ENCODE measurements at places on chromosomes 6 and 20.

DNA sequence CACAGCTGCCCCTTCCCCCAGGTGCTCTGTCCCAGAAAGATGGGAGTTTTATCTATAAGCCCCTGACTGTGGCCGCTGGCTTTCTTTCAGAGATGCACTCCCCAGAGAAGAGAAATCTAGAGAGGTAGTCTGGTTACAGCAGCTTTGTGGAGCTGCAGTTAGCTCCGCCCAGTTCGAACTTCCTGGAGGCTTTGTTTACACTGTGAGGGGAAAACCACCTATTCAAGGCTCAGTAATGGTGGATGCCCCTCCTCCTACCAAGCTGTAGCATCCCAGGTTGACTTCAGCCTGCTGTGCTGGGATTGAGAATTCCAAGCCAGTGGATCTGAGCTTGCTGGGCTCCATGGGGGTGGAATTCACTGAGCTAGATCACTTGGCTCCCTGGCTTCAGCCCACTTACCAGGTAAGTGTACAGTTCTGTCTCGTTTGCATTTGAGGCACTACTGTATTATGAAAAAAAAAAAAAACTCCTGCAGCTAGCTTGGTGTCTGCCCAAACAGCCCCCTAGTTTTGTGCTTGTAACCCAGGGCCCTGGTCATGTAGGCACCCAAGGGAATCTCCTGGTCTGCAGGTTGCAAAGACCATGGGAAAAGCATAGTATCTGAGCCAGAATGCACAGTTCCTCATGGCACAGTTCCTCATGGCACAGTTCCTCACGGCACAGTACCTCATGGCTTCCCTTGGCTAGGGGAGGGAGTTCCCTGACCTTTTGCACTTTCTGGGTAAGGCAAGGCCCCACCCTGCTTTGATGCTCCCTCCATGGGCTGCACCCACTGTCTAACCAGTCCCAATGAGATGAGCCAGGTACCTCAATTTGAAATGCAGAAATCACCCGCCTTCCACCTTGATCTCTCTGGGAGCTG is 275.0 kb downstream of the CENPW start:
- DNase-seq, result no peak

GRCh38 chr6:135439549-135439948 is 58.0 kb downstream of the AHI1 start:
- DNase-seq, result no peak

GRCh38 chr20:59165396-59165795 is 1.8 kb downstream of the ZNF831 start:
- no peak for DNase-seq

GRCh38 chr6:161274488-161274858 is 612 bp upstream of the AGPAT4 start:
- DNase-seq, result no peak

DNA sequence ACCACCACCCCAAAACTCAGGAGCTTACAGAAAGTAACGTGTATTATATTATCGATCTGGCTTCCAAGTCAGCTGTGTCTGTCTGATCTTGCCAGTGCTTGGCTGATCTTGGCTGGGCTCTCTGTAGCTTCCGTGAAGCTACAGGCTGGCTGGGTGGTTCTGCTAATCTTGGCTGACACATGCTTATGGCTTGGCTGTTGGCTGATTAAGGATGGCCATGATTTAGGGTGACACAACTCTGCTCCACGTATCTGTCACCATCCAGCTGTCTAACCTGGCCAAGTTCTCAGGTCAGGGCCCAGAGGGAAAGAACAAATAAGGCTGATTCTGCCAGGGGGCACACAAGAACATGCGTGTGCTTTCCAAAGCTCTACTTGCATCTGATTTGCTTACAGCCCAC is 64.7 kb upstream of the PRL start:
- DNase-seq, result no peak

DNA sequence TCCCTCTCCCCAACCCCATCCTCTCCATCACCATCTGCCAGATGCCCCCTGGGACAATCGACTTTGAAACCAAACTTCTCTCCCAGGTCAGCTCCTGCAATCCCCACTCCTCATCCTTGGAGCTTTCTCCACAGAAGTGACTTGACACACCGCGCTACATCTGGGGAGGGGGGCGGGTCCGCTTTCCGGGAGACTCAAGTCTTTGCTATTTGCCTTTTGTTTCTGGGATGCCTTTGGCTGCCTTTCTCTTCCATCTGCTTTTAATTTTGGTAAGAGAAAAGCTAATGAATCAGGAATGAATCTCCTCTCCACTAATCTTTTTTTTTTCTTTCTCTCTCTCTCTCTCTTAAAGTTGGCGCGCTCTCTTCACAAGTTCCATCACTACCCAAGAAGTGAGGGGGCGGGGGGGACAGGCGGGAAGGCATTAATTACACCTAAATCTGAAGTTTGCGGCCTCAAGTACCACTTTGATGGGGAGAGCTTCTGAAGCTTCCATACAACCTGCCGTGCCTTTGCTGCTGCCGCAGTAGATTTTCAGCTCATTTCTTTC is 664 bp upstream of the TPBG start:
- DNase-seq, result peak; percentile 26

- peak; percentile 38 for DNase-seq
These were observed 39.8 kb upstream of the HBS1L start for GRCh38 chr6:135094403-135094821.

DNA sequence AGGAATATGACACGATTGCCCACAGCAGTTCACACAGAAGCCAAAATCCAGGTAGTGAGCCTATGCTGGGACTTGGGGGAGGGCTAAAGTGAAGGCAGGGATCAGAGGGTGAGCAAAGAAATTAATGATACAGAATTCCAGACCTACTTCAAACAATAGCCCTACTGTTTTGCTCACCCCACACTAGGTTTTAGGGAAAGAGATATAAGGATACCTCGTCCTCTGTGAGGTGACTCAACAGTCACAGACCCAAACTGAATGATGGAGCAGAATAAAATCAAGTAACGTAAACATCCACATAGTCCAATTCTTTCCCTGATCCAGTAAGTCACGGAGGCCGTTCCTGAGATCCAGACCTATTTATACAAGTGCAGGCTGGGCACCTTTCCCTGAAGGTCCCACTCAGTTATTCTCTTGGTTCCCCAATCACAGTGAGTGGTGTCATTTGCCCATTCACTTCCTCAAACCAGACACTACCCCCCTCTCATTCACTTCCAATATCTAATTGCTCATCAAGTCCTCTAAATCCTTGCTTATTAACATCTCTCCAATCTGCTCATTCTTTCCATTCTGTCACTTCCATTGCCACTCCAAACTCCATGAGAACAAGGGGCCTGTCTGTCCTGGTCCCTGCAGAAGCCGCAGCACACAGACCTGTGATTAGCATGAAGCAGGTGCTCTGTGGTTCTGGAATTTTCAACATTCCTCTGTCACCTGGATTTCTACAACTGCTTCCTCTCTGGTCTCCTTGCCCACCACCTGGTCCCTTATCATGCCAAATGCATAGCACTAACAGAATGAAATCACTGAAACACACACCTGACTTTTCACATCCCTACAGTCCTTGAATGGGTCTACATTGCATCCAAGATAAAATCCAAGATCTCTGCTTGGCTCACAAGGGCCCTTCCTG is 55.9 kb downstream of the ATXN1 start:
- no peak for DNase-seq

- no peak for DNase-seq
These were observed 5.3 kb downstream of the LINC00237 start for GRCh38 chr20:21100578-21101452.

DNA sequence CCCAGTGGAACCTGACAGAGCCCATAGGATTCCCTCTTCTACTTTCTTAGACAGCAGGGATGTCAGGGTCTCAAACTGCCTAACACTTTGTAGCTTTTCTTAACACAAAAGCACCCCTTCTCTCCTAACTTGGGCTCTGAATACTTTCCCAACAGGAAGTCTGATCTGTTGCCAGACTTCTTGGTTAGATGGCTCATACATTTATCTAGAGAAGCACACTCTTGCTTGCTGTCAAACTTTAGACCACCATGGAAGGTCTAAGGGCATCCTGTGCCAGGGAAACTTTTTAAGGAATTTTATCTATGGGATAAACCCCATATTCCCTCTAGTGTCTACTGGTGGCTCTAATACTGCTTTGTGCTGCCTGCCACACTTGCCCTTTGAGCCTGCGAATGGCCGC is 3.3 kb upstream of the C6orf136 start:
- no peak for DNase-seq

GRCh38 chr20:29790510-29790909 is 1467.0 kb upstream of the DEFB115 start:
- no peak for DNase-seq

DNA sequence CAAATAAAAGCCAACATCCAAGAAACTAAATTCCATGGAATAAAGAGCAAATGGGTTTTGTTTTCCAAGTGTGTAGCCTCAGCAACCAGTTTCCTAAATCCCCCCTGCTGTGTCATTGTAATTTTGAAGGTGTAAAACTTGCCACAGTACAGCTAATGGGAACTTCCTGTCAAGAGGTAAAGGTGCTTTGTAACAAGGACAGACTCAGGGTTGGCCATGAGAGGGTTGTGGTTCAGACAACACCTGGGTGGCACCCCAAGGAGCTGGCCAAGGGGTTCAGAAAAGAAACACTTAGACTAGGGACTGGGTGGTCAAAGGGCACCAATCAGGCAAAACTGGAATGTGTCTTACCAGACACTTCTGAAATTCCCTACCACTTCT is 52.4 kb upstream of the LYRM2 start:
- DNase-seq, result no peak

DNA sequence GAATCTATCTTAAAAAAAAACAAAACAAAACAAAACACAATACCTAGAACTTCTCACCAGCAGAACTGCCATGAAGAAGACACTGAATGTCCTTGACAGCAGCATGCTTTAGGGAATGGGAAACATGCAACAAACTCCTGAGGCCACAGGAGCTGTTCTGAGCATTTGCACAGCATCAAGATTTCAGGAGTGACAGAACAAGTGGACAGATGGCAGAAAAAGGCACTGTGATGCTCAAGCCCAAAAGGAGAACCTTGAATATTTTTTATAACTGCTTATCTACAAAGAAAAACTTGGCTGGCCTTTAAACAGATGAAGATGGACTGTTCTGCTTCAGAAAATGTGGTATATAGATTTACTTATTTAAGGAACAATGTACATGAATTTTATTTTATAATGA is 158.9 kb downstream of the RALGAPA2 start:
- no peak for DNase-seq

DNA sequence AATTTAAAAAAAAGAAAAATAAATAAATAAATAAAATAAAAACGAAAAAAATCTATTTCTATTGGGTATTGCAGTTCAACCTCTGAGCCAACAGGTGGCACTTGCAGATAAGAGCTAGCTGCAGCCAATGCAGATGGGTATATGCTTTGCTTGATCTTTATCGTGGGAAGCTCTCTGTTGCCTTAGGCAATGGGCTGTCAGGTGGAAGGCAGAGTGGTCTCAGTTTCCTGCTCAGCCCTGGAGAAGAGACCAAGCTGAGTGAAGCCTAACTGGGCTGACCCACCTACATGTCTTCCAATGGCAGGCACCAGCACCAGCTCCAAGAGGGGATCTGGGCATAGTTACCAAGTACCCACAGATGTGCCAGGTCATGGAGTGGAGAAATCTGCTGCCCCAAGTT is 95.0 kb downstream of the AK9 start:
- DNase-seq, result peak; percentile 8

GRCh38 chr6:140641412-140641811 is 1267.0 kb upstream of the CITED2 start:
- no peak for DNase-seq

GRCh38 chr20:59455402-59456341 is 148.7 kb upstream of the PHACTR3 start:
- DNase-seq, result peak; percentile 64

- DNase-seq, result no peak
These were observed 460.5 kb upstream of the ARID1B start for GRCh38 chr6:156316583-156317125.

GRCh38 chr20:60862601-60863000 is 389.5 kb upstream of the CDH4 start:
- no peak for DNase-seq

DNA sequence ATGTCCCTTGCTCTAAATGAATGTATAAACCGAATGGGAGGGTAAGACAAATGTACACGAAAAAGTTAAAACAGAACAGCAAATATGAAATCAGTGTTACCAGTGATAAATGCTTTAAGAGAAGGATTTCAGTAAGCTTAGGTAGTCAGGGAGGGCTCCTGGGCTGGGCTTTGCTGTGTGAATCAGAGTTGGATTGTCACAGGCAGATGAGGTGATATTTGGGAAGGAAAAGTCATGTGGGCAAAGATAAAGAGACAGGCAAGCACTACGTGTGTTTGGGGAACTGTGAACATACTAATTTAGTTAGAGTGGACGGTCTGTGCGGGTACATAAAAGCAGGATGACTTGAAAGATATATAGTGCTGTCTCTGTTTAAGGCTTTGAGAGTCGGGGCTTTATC is 114.8 kb downstream of the CRYBG1 start:
- DNase-seq, result no peak

GRCh38 chr6:28349892-28350737 is at the start of gene ZKSCAN3:
Gene ZKSCAN3 (plus strand): TSS chr6:28349947. CDS start chr6:28359587, 9,640 bp downstream.
- peak; percentile 81 for DNase-seq

DNA sequence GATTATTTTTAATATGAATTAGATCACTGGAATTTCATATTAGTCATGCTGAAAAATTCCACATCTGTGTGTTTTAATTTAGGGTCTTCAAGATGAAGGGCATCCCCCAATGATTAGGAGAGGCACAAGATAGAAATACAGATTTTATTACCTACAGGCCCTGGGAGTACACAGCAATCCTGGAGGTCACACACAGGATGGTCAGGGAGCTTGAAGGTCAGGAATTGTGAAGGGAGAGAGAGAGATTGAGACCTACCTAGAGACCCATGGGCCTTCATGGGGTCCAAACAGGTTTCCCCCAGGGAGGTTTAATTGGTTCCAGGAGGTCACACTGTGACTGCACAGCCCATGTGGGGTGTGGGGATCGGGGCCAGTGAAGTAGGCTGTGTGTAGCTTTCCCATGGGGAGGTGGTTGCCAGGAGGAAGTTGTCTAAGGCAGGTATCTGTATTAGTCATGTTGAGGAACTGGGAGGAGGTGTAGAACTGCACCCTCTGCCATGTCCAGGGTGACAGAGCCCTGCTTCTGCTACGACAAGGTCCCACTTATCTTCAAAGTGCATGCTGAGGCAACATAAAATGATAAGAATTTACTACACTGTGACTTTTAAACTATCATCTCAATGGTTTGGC is 18.3 kb downstream of the SNX9 start:
- peak; percentile 66 for DNase-seq

DNA sequence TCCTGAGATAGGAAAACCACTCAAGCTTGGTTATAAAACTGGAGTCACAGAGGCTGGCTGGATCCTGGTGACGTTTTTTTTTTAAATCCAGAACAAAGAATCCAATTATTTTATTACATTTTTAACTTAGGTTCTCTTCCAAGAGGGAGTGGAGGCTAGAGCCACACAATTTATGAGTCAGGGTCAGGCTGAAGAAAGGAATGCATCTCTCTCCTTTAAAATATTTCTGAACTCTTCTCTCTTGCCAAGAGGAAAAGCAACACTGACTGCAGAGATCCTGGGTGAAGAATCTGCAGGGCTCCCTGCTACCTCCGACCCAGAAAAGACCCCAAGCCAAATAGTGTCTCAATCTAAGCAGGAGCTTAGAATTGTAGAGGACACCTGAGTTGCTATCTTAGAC is 88.5 kb upstream of the SSTR4 start:
- no peak for DNase-seq

GRCh38 chr20:35297155-35297554 is 4.9 kb upstream of the FAM83C start:
- no peak for DNase-seq

- DNase-seq, result no peak
These were observed 521 bp upstream of the RAD21L1 start for GRCh38 chr20:1225263-1225782.
